Lung (tissue), 17 donors: ENCODE measurements at places on chromosomes 3 and 15. TPM values are rescaled to one million over a fixed set of nuclear protein-coding genes. Genes with fewer than 3 reads are reported as not detected.

TICRR gene
- total RNA-seq = 1.7 TPM

DNA sequence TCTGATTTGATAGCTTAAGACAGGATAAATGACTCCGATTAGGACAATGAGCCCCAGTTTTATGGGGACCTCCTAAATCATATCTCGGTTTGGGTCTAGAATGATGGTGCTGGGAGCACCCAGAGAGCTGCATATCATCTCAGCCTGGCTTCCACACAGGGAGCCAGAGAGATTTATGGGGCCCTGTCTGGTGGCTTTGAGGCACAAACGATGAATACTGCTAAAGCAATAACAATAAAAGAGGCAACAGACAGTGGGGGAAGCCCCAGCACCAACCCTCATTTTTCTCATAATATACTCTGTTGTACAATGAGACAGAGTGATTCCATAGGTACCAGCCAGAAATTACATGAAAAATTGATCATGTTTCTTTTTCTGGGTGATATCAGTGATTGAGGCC lies 889.0 kb upstream of the CFAP20DC start:
- DNase-seq = no peak

- DNase-seq = peak; percentile 17
These were observed 57.6 kb upstream of the CSPG5 start for GRCh38 chr3:47636225-47636624.

IL12A gene
- total RNA-seq = 0.67 TPM

PLOD2 gene
- 24.7 TPM for total RNA-seq

DNA sequence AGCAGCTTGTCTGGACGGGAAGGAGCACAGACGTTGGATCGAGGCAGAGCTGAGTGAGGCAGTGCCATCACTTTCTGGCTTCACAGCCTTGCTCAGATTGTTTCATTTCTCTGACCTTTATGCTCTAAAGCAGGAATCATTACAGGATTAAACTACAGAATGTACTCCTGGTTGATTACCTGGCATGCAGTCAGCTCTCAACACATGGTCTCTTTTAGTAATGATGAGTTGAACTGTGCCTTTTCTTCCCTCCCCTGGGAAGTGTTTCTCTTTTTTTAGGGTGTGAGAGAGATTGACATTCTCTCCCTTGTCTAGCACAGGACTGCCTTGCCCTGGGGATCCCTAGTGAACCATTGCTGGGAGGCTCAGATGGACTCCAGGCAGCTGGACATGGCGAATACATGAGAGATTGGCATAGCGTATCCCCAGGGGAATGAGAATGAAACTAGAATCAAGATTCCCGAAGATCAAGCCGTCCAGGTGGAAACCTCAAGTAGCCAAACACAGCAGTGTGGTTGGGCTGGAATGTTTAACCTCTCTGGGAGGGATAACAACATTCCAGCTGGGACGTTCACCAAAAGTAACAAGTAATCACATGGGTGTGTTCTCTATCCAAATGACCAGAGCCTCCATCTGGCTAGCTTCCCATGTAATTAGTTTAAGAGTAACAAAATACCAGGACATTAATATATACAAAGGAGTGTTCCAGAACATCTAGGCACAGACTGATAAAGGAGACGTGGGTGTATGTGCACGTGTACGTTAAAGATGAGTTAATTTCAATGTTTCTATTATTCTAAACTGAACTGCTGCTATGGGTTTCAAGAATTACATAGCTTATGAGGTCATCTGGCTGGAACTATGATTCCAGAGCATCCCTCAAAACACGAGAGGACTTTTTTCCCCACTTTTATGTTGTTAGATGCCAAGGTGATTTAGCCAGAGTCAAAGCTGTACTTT lies 118.6 kb upstream of the NR2E3 start:
- peak; percentile 73 for DNase-seq

DNA sequence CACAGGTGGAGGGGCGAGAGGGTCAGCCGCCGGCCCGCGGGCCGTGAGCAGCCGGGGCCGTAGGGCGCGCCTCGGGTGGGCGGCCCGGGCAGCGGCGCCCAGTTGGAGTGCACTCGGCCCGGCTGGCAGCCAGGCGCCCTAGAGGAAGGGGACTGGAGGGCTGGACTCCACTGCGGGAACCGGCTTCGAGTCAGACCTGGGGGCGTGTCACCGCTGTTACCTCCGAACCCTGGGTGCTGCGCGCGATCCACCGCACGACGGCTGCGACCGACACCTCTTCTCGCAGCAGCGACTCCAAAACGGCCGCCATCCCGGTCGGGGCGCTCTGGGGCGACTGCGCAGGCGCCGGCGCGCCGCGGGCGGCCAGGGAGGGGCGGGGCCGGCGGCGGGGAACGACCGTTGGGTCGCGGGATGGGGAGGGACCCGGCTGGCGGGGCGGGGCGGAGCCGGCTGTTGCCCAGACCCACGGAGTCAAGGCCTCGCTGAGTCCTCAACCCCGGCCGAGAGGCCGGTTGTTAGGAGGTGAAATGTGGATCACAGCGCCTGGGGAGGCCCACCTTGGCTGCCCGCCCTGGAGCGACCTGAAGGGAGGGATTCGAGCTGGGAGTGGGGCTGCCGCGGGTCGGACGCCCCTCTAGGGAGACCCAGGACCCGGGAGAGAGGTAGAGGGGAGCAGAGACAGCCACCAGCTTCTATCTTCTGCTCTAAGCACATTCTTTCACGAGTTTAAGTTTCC lies at the start of gene CDAN1:
Gene CDAN1, minus strand, starts transcription at position 336 of the 736 bp plus-strand sequence. Its CDS starts 26 bp downstream, at position 310.
- DNase-seq = peak; percentile 94

GRCh38 chr3:190325923-190326322 lies 3.7 kb upstream of the CLDN1 start:
- no peak for DNase-seq

AQP9 gene
- 31.3 TPM for total RNA-seq

GRCh38 chr3:33128706-33129105 lies 14.9 kb downstream of the CRTAP start:
- no peak for DNase-seq

- DNase-seq = no peak
These were observed 108.8 kb downstream of the FAIM start for GRCh38 chr3:138717348-138717747.

GRCh38 chr3:84978843-84979242 lies 20.1 kb downstream of the CADM2 start:
- DNase-seq = peak; percentile 77

SLC9C1 gene
- total RNA-seq = 0.28 TPM

CCR8 gene
- not detected for total RNA-seq

- DNase-seq = peak; percentile 85
These were observed 589.3 kb upstream of the KCNMB2 start for GRCh38 chr3:177946936-177947335.

DNA sequence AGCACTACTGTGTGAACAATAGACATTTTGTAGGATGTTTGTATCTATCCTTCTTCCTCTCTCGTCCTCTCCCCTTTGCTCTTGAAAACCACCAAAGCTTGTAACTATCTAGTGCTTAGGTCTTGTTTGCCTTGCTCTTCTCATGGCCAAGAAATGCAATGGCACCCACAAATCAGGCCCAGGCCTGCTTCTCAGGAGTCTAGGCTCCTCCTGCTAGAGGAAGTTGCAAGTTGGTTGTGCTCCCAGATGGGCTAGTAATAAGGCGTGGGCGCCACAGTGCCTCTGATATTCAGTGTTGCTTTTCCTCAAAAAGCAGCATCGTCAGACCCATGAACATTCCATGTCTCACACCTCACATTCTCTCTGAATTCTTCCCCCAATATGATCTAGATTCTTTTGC lies 28.7 kb downstream of the ZNF385D start:
- no peak for DNase-seq

- no peak for DNase-seq
These were observed 379.8 kb downstream of the VPS13C start for GRCh38 chr15:61680260-61681037.

GRCh38 chr3:53195066-53195450 lies 34.0 kb downstream of the PRKCD start:
- no peak for DNase-seq

- no peak for DNase-seq
These were observed 128.9 kb downstream of the ZIC1 start for GRCh38 chr3:147538034-147538433.

SLC35G2 gene
- total RNA-seq = 4.8 TPM

BUB1B gene
- total RNA-seq = 8.0 TPM

GRCh38 chr15:80384432-80384831 lies 19.8 kb upstream of the ARNT2 start:
- peak; percentile 29 for DNase-seq

GRCh38 chr3:67526246-67526645 lies 128.2 kb downstream of the SUCLG2 start:
- DNase-seq = no peak

PDE12 gene
- 24.5 TPM for total RNA-seq

DNA sequence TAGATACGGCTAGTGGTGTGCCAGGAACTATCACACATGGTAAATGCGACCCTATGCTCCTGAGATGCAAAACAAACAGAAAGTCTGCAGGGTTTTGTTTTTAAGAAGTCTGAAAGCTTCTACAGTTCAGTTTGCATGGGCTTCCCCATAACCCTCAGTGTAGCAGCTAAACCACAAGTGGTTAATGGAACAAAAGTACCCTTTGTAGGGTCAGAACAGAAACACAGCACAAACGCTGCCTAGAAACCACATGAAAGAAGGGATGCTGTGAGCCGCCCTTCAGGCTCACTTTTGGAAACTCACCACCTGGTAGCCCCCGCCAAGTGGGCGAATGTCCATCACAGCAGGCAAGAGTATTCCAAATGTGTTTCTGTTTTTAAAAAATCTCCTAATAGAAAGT lies 46.2 kb downstream of the CTDSPL start:
- DNase-seq = no peak

GRCh38 chr3:180571831-180572598 lies 29.9 kb upstream of the TTC14 start:
- DNase-seq = no peak

DNA sequence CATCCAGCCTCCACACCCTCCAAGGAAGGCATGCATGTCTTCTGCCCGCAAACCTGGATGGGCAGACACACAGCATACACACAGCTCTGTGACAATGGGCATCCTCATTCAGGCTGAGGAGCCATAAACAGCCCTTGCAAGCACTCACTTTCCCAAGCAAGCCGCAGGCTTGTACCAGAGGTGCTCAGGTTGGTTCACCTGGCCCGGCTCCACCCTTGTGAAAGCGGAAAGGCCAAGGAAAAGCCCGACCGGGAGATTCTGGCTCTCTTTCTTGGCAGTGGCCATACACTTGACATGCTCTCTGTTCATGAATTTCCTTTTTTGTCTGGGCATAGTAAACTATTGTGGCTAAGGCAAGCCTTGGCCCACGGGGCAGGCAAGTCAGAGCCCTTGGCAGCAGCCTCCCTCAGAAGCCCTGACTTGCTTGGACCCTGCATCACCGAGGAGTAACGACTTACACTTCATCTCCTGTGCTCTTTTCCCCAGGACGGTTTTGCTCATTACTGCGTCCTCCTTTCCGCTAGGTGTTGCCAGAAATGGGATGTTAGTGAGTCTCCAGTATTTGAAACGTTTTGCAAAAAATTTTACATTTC lies 74.6 kb upstream of the BNC1 start:
- DNase-seq = no peak

ARL8B gene
- total RNA-seq = 84.2 TPM

DNA sequence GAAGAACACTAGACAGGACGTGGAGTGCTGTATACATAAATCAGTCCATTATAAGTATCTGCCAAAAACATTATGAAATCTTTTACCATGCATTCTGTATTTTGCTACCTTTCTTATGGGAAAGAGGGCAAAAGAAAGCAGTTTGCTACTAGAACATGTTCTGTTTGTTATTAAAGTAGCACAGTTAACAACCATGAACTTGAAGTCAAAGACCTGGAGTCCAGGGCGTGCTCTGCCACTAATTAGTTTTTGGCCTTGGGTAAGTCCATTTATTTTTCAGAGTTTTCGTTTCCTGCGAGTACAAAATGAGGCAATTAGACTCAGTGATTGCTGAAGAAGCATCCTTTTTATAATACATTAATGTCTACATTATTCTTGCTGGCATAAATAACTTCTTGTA lies 143.3 kb upstream of the AGTR1 start:
- DNase-seq = no peak

PLA2G4D gene
- total RNA-seq = 0.15 TPM

DNA sequence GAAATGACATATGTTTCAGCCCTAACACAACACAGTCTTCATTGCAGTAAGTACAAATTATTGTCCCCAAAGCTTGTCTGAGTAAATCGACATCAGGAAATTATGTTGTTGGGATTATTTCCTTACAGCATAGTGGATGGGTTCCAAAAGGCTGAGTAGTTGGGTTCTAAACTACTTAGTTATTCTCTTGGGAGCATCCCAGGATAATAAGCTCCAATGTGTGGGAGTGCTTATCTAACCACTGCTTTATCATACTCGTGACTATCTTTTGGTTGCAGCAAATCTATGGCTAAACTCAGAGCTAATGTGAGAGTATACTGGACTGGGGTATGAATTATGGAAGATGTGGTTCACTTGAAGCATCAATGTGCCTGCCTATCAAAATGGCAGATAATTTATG lies 128.5 kb downstream of the RBMS3 start:
- no peak for DNase-seq

A4GNT gene
- total RNA-seq = 0.25 TPM

PLSCR5 gene
- total RNA-seq = not detected
